Vagina (tissue), 2 donors: ENCODE measurements at places on chromosomes 5 and 9.

GRCh38 chr9:84586662-84587061, 82.9 kb upstream of the NTRK2 start:
- H3K36me3 ChIP-seq = no peaks in the 10 kb centered on the region
- no peak overlapping the region for H3K4me3 ChIP-seq
- no peak for DNase-seq
- no peaks in the 10 kb centered on the region for H3K27me3 ChIP-seq
- no peak overlapping the region for H3K27ac ChIP-seq

- no peak overlapping the region for H3K4me3 ChIP-seq
- no peaks in the 10 kb centered on the region for H3K4me1 ChIP-seq
- no peaks in the 10 kb centered on the region for H3K36me3 ChIP-seq
- H3K27me3 ChIP-seq = no peaks in the 10 kb centered on the region
Observed at GRCh38 chr5:128626536-128627090, 88.6 kb upstream of the FBN2 start.

GRCh38 chr5:149796836-149797235, 66.7 kb downstream of the PPARGC1B start:
- no peak overlapping the region for H3K4me3 ChIP-seq
- peaks cover 56% of the 10 kb centered on the region for H3K4me1 ChIP-seq
- no peaks in the 10 kb centered on the region for H3K27me3 ChIP-seq

DNA sequence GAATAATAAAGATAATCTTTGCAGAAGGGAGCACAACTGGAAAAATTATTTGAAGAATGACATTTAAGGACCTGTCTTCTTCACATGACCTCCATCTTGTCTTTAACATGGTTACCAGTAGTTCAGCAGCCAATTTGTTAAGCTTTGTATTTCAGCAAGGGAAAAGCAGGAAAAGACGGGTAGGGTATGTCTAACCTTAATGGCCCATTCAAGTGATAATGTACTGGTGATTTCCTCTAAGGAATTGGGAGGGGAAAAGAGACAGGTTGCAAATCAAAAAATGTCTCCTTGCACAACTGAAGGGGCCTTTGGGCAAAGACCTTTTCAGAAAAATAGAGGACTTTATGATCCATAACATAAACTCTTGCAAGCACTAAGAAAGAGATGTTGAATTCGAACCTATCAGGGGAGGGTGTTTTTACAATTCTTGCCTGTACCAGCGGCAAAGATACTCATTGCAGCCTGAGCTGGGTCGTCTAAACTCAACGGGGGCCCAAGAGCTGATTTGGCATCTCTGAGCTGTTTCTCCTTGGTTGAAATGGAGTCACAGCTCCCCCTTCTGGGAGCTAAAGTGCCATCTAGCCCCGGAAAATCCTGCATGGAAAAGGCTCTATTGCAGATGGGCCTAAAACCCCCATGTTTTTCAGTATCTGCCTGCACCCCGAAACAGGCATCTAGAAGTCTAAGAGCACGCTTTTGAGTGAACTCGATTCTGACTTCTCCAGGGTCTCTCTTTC, 3.8 kb downstream of the BRINP1 start:
- peaks cover 12% of the 10 kb centered on the region for H3K4me1 ChIP-seq
- no peak overlapping the region for H3K27ac ChIP-seq
- peaks cover 6% of the 10 kb centered on the region for H3K27me3 ChIP-seq
- H3K4me3 ChIP-seq = no peak overlapping the region

DNA sequence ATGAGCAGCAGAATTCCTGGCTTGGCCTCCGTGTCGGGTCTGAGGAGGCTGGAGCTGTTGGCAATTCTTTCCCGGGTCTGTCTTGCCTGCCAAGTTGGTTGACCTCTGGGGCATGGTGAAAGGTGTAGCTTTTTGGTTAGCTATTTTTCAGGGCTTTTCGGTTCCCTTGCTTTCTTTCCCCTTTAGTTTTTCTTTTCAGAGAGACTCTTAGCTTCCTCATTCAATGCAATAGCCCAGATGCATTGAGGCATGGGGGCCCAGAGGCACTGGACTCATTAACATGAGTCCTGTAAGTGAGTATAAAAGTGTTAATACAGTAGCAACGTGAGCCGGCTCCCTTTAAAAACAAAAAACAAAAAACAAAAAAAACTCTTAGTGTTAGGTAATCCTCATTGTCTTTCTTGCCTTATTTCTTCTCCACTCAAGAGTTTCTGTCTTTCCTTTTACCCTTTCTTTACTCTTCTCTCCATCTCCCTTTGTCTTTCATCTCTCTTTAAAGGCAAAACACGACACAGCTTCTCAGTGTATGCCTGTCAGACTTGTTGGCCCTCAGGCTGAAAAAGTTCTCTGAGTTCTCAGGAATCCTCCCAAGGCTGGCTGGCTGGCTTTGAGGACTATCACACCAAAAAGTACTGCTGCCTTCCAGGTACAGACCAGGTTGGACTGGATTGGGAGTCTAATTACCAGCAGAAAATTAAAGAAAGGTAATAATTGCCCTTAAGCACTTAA, 289.9 kb upstream of the TUT7 start:
- H3K36me3 ChIP-seq = no peaks in the 10 kb centered on the region
- no peak for DNase-seq
- no peaks in the 10 kb centered on the region for H3K27me3 ChIP-seq

GRCh38 chr9:129185402-129185801, 7.3 kb upstream of the IER5L start:
- H3K27ac ChIP-seq = no peak overlapping the region
- H3K4me1 ChIP-seq = peaks cover 10% of the 10 kb centered on the region
- no peak for DNase-seq

GRCh38 chr5:43290726-43291125, 22.5 kb downstream of the HMGCS1 start:
- no peak overlapping the region for H3K4me3 ChIP-seq
- H3K36me3 ChIP-seq = peaks cover 65% of the 10 kb centered on the region
- no peak overlapping the region for H3K27ac ChIP-seq
- H3K27me3 ChIP-seq = no peaks in the 10 kb centered on the region

DNA sequence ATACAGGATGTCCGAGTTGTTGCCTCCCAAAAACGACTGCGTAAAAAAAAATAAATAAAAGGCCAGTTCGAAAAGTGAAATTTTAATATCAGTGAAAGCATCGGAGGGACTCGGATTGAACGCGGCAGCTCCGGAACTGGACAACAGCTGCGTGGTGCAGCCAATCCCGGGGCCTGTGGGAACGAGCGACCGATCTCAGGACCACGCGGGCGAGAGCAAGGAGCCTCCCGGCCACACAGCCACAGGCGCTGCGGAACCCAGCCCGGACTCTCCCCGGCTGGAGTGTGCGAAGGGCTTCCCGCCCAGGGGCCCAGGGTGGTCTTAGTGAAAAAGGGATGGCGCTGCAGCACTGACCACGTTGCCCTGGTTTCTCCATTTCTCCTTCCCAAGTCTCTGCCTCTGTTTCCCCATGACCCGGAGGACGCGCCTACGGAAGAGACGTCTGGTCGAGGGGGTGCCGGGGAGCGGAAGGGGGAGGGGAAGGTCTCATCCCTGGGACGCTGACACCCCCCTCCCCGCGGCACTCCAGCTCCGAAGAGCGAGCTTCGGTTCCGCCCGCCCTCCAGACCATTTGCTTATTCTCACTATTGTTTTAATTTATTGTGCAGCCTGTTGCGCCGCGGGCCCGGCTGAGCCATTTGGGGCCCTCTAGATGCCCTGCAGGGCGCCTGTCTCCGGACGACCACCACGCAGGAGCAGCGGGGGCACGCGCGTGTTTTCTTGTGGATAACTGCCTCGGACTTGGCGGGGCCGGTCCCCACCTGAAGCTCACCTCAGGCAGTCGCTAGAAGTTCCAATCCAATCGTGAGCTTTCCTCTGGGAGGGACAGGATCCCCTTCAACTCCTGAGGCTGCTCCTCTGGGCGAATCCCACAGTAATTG, 303.0 kb downstream of the PARP8 start:
- DNase-seq = no peak
- peak overlapping the region; percentile 98 for H3K27ac ChIP-seq
- H3K36me3 ChIP-seq = no peaks in the 10 kb centered on the region
- no peaks in the 10 kb centered on the region for H3K27me3 ChIP-seq
- peak overlapping the region; percentile 70 for H3K4me3 ChIP-seq

DNA sequence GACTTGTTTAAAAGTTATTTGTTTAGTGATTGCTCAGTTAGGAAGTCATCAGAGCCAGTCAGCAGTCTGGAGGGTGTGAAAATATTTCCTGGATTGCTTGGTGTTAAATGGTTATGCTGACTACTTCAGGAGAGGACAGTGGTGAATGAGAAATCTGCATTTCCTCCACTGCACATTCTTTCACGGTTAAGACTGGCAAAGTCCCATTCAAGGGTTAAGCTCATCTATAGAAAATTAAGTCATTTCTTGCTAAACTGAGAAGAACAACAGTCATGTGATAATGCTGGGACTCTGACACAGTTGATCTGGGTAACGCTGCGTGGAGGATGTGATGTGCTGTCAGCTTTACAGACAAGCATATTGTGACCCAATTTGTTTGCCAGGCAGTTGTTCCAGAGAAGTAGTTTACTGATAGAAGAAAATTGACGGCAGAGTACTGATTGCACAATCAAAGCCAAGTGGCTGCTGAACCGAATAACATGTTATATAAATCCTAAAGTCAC, 80.4 kb downstream of the GRAMD2B start:
- peaks cover 22% of the 10 kb centered on the region for H3K4me1 ChIP-seq
- peak overlapping the region; percentile 67 for H3K27ac ChIP-seq
- no peaks in the 10 kb centered on the region for H3K27me3 ChIP-seq
- H3K4me3 ChIP-seq = no peak overlapping the region
- DNase-seq = no peak
- no peaks in the 10 kb centered on the region for H3K36me3 ChIP-seq

DNA sequence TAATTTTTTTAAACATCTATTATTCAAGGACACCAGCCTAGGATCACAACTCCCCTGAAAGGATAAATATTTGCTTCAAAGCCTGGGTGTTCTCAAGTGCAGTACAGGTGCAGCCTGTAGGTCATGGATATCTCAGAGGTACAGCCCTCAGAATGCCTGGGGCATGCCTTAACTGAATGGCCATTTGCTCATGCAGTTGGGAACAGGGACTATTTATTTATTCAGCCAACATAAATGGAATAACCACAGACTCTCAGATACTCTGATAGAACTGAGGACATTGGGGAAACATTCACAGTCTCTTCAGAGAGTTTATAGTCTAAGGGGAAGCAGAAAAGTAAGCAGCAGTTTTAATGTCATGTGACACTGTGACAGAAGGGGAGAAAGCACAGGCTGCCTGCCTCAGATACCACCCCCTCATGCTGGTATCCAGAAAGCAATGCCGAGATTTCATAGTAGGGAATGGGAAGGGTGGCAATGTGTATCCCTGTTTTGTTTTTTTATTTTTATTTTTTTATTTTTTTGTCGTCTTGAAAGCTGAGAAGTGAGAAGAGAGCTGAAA, 112.6 kb downstream of the MACIR start:
- no peaks in the 10 kb centered on the region for H3K36me3 ChIP-seq
- no peak overlapping the region for H3K27ac ChIP-seq
- H3K4me3 ChIP-seq = no peak overlapping the region
- no peaks in the 10 kb centered on the region for H3K4me1 ChIP-seq
- DNase-seq = no peak

DNA sequence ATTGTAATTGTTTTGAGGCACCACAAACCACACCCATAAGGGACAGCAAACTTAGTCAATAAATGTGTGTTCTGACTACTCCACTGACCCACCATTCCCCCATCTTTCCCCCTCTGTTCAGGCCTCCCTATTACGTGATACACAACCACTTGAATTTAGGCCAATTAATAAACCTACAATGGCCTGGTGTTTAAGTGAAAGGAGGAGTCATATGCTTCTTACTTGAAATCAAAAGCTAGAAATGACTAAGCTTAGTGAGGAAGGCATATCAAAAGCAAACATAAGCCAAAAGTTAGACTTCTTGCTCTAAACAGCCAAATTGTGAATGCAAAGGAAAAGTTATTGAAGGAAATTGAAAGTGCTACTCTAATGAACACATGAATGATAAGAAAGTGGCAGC, 14.6 kb downstream of the ZBTB43 start:
- no peak for DNase-seq
- peaks cover 39% of the 10 kb centered on the region for H3K36me3 ChIP-seq
- H3K27me3 ChIP-seq = no peaks in the 10 kb centered on the region

DNA sequence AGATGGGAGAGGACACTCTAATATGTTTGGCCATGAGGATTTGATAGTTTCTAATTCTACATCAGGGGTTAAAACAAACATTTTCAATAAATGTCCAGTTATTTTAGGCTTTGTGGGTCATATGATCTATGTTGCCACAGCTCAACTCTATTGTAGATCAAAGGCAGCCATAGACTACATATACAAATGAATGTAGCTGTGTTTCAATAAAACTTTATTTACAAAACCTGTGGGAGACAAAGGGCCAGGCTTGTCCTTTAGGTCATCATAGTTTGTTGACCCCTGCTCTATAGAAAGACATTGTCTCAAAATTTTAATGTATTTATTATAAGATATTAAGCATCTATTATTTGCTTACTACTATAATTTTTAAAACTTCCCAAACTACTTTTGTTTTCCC, 325.4 kb upstream of the MEF2C start:
- H3K4me3 ChIP-seq = no peak overlapping the region
- H3K36me3 ChIP-seq = no peaks in the 10 kb centered on the region
- no peaks in the 10 kb centered on the region for H3K4me1 ChIP-seq
- no peak for DNase-seq
- no peaks in the 10 kb centered on the region for H3K27me3 ChIP-seq
- H3K27ac ChIP-seq = no peak overlapping the region

DNA sequence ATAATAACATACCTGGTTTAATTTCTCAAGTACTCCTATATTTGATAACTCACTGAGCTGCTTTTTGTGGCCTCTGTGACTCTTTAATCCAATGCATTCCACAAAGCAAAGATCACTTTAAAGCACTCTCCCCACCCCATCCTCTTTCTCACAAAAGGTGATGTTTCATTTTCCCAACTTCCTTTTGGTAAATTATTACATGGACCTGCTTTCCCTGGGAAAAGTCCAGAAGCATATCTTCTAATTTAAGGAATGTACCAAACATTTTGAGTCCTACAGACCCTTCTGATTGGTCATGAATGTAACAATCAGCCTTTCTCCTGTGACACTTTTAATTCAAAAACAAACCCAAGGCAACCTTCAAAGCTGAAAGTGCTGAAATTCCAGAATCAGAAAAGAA, 71.1 kb downstream of the MLLT3 start:
- H3K27ac ChIP-seq = no peak overlapping the region
- DNase-seq = no peak
- peaks cover 9% of the 10 kb centered on the region for H3K4me1 ChIP-seq
- no peaks in the 10 kb centered on the region for H3K27me3 ChIP-seq
